Activated CD8-positive, alpha-beta memory T cell treated with anti-CD3 and anti-CD28 coated beads for 4 hours (primary cell): ENCODE measurements at places on chromosomes 11 and 22.

GRCh38 chr11:31487848-31488247 lies 21.6 kb downstream of the IMMP1L start:
- no peak for DNase-seq

DNA sequence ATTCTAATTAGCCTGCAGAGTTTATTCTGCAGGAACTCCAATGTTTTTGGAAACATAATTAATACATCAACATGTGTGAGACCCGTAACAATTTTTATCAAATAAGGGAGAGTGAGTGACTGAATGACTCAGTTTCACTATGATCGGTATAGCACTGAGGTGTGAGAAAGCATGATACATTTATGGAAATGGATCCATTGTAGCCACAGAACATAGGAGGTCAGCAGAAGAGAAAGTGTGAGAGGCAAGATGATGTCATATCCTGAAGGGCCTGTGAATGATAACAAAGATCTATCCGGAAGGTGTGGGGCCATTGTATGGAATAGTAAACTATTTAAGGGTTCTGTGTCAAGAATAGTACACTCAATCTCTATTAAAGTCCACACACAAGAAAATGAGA lies 1406.1 kb upstream of the TENM4 start:
- DNase-seq = no peak

GRCh38 chr22:37920126-37920525 lies 14.0 kb downstream of the MICALL1 start:
- DNase-seq = no peak

DNA sequence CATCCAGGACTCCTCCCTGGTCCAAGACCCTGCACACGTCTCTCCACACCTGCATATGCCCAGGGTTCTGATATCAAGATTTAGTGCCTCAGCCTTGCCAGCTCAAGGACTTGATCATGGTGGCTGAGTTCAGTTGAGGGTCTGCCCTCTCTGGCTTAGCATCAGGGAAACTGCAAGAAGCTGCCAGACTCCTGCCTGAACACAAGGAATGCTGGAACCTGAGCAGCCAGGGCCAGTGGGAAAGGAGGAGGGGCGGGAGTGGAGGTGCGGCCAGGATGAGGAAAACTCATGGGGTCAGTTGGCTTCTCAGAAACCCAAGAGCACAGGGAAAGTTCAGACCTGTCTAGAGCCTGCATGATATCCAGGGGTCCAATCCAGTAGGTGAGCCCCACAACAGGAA lies 546.1 kb downstream of the BUD13 start:
- no peak for DNase-seq

DNA sequence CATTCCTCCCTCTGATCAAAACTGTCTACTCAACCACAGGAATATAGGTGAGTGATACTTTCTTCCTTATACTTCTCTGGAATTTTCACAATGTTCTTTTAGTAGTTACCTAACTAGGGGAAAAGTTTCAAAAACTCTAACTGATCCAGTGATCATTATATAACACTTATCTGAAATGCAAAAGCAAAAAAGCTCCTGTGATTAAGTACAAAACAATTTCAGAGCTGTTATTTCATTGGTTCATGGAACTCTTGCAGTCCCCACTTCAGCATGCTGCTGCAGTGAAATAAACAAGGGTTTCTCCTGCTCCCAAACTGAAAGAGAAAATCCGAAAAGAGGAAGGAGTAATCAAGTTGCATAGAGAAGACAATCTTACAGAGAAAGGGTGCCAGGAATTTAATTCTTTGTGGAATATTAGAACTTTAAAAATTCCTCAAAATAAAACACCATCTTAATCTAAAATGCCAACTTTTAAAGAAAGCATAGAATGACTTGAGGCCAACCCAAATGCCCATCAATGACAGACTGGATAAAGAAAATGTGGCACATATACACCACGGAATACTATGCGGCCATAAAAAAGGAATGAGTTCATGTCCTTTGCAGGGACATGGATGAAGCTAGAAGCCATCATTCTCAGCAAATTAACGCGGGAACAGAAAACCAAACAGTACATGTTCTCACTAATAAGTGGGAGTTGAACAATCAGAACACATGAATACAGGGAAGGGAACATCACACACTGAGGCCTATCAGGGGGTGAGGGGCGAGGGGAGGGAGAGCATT lies 20.3 kb downstream of the PPP2R1B start:
- DNase-seq = no peak

DNA sequence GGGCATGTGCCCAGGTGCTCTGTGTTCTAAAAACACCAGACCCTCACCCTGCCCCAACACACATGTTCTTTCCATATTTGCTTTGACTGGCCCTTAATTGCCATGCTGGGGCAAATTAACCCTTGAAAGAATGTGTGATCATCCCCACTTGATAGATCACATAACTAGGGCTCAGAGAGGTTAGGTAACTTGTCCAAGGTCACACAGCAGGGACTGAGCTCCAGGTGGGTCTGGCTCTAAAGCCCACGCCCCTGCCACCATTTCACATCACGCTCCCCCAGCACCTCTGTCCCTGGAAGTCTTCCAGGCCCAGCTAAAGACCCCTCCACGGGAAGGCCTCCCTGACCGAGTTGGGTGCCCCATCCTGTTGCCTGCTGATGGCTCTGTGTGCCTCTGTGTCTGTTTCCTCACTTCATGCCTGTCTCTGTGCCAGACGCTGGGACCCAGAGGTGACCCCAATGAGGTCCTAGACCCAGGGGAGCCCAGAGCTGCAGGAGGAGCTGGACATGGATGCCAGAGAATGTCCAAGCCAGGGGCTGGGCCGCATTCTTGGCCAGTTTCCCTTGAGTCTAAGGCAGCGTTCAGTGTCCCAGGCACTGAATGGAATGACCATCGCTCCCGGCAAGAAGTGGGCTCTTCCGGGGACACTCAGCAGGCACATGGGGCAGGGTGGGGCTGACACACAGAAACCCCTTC lies 79.7 kb downstream of the MYO7A start:
- DNase-seq = no peak

- no peak for DNase-seq
Measured at GRCh38 chr22:49051491-49052022, 776.1 kb downstream of the BRD1 start.

DNA sequence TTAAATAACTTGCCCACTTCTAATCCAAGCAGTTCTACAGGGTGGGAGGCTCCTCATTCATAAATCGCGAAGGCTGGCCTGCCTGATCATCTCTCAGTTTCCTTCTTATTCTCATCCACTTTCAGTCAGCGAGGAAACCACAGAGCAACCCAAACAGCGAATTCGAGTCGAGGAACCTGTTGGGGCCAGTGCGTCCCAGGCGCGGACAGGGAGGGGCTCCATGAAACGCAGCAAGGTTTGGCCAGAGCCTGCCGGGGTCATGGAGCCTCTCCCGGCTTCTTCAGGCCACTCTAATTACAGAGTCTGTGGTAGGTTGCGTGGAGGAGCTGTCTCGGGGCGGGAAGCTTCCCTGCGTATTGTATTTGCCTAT lies 741 bp upstream of the NAV2 start:
- DNase-seq = no peak

GRCh38 chr11:74195828-74196227 lies 24.7 kb downstream of the PPME1 start:
- DNase-seq = no peak

- no peak for DNase-seq
Measured at GRCh38 chr11:133619973-133620372, 87.7 kb upstream of the OPCML start.

DNA sequence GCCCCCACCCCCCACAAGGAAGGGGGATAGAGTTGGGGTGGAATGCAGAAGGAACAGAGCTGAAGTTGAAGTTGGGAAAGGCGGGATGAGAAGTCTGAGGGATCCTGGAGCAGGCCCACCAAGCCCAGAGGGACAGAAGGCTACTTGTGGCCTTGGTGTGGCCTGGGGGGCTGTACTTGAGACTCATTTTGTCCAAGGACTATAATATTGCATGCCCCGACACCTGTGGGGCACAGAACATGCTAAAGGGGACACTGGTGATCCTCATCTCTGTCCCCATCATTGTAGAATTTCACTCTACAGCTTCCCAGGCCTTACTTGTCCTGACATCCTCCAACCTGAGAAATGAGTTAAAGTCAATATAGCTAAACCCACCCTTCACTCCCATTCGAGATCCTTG lies 1.3 kb downstream of the ESAM start:
- DNase-seq = no peak

DNA sequence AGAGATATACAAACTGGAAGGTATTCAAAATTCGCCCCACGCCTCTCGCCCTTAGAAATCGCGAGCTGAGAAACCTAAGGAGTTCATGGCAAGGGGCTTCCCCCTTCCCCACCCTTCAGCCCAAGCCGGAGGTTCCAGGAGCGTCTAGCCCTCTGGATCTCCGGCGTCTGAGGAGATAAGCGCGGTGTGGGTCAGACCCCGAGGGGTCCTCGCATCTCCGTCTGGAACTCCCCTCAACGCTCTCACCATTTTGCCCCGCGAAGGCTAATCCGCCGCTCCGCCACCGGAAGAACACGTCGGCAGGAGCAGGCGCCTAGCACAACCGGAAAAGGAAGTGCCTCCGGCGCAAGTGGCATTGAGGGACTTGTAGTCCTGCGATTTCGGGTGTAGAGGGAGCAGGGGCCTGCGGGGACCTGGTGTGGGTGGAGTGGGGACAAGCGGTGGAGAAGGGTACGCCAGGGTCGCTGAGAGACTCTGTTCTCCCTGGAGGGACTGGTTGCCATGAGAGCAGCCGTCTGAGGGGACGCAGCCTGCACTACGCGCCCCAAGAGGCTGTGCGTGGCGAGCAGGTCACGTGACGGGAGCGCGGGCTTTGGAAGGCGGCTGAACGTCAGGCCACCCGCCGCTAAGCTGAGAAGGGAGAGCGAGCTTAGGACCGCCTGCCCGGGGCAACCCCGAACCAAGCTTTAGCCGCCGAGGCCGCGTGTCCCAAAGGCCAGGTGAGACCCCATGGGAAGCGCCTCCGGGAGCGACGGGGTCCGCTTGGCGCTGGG lies at the start of the genes FEN1 and TMEM258:
Gene FEN1 (plus strand): TSS at position 602 of the 773 bp plus-strand sequence. CDS start 2,451 bp downstream, outside the sequence.
Gene TMEM258 (minus strand): TSS at position 290 of the 773 bp plus-strand sequence. CDS start 41 bp downstream, at position 249.
- DNase-seq = peak; percentile 80

- no peak for DNase-seq
Measured at GRCh38 chr11:73995247-73995646, 12.6 kb upstream of the UCP2 start.

DNA sequence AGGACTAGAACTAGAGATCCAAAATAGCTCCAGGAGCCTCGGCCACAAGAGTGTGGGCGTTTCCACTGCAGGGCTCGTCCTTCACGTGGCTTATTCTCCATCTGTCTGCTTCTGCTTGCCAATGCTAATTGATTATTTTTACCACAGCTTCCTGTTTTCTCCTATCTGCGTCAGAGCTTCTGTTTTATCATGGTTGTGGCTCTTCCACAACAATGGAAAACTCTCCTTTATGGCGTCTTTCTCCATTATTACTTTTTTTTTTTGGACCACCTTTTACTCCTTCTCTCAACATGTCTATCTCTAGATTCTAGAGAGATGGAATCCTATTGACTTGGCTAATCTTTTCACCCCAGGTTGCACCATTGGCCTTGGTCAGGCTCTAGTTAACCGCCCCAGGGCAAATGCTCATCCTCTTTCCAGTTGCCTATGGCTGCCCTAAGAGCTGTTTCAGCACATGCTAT lies 25.9 kb downstream of the CAT start:
- no peak for DNase-seq

GRCh38 chr11:68418648-68419047 lies 41.9 kb upstream of the PPP6R3 start:
- DNase-seq = no peak

DNA sequence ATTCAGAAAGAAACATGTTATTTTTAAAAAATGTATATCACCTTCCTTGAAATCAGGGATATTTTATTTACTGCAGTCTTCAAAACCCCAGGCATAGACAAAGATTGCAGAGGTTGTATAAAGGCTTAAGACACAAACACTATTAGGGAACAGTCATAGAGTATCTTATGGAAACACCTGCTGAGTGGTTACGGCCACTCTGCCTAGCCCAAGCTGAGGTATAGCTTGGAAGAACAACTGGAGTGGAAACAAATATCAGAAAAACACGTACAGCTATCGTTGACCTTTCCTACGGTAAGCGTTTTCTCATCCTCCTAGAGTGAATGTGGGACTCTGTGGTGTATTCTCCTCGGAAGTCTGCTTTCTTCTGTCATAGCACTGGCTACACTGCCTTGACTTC lies 30.4 kb upstream of the LYVE1 start:
- no peak for DNase-seq

DNA sequence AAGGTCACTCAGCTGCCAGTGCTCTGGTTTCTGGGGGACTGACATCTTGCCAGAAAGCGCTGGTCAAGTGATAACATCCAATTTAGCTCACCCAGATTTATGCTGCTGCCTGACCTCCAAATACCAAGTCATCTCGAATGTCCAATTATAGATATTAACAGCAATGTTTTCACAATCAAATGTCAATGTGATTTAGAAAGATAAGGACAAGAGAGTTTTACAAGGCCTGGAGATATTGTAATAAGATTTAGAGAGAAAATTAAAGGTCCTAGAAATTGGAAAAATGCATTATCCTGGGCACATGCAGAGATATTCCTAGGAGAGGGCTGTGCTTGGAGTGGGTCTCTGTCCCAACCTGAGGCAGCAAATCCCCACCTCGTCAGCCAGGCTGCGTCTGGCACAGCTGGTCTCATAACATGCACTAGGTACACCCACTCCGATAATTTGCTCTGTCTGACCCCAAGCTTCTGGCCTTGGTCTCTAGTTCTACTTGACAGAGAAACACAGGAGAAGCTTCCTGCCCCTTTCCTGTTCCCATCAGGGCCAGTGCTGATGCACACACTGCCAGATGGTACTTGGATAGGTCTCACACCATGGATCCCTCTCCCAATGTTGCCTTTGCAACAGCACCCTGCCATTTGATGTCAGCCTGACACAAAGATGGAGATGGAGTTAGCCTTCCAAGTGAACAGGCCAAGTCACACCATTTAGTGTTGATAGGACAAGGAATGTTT lies 28.6 kb downstream of the USH1C start:
- no peak for DNase-seq

GRCh38 chr11:112588252-112588694 lies 327.6 kb upstream of the PLET1 start:
- no peak for DNase-seq

- no peak for DNase-seq
Measured at GRCh38 chr22:38193580-38193979, 8.2 kb upstream of the MAFF start.

GRCh38 chr11:124886978-124887666 lies 10.5 kb downstream of the ROBO4 start:
- no peak for DNase-seq

GRCh38 chr22:32518848-32519247 lies 44.2 kb downstream of the FBXO7 start:
- no peak for DNase-seq

GRCh38 chr22:42702675-42703074 lies 18.0 kb downstream of the A4GALT start:
- DNase-seq = no peak

GRCh38 chr11:71248251-71248570 lies 4.2 kb downstream of the SHANK2 start:
- DNase-seq = no peak

GRCh38 chr11:125952559-125952958 lies 6.7 kb downstream of the VSIG10L2 start:
- no peak for DNase-seq

DNA sequence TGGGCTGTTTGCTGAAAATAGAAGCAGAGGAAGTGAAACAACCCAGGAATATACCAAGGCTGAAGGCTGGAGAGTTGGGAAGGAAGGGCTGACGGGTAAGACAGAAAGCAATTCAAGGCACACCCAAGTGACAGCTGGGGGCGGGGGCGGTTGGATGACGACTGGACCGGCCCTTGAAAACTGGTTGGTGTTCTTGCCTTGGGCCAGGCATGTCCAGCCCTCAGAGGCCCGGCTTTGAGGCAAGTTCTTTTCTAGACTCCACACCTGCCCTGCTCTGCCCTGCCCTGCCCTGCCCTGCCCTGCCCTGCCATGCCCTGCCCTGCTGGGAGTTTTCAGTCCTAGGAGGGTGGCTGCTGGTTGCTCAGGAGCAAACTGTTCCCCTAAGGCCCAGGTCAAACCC lies 34.2 kb upstream of the CACNG2 start:
- DNase-seq = no peak

GRCh38 chr11:116970485-116971292 lies 127.5 kb downstream of the SIK3 start:
- DNase-seq = no peak
